ENCODE measurements at places on chromosomes 1 and 21.

DNA sequence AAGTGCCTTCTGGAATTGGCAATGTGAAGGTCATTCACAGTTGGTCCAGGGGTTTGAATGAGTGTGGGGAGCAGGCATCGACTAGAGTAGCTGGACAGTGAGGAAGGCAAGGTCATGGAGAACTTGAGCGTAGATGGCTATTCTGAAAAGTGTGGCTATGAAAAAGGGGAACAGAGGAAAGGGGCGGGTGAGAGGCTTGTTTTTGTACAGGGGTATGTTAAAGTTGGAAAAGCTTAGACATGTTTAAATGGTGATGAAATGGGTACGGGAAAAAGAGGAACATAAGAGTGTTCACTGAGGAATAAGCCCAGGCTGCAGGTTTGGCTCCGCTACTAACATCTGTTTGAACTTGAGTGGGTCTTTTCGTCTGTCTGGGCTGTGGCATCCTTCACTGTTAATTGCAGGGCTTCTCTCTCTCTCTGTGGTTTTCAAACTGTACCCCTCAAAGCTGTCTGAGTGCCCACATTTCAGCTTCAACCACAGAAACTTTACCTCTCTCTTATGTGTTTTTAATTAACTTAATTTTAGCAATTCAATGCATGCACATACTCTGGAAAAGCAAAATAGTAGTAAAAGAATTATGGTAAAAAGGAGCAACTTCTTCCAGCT is 70.8 kb upstream of the COA6 start:
- DNase-seq: no peak

- DNase-seq: no peak
Observed at GRCh38 chr1:218948446-218948845, 225.2 kb upstream of the LYPLAL1 start.

DNA sequence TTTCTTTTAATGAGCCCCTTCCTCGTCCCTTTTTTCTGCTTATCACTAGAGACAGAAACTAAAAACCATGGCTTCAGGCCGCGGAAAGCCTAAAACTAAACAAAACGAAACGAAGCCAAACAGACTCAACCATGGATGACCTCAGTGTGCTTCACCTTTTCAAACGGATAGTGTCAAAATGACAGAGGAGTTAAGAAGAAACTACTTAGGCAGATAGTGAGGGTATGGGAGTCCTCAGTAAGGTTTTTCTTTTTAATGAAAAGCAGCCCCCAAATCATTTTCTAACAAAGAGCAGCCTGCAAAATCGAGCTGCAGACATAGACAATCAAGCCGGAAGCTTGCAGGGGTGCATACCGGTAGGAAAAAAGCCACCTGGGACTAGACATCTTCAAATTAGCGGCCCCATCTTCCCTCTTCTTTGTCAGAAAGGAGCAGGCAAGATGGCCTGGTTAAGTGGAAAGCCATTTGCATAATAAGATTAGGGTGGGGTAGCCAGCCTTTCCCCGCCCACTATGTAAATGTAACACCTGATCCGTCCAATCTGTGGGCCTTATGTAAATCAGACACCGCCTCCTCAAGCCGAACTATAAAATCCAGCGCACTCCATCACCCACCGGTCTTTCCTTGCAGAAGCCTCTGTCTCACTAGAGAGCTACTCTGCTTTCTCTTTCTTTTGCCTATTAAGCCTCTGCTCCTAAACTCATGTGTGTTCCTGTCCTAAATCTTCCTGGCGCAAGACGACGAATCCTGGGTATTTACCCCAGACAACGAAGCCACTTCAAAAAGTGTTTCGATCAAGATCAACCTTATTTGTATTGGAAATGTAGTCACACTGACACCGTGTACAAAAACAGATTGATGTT is 6.2 kb upstream of the ERO1B start:
- DNase-seq: no peak

DNA sequence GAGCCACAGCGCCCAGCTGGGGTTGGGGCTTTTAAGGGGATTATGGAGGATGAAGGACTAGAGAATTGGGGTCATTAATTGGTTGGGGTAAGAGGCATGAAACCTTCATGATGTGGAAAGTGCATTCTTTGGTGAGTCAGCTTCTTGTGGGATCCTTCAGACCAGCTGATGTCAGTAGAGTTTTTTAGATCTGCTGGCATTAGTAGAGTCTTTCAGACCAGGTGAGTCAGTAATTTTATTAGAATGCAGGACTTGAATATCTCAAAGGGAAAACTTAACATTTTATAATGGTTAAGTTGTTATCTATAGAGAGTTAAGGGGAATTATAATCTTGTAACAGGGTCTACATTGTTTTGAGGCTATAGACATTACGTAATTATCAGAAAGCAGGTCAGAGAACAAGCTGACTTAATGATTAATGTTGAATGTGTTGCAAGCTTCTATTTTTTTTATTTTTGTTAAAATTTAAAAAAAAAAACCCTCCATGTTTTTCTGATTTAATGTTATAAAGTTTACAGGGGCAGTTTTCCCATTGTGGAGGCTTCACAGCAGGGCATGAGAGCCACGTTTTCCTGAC is 160.9 kb upstream of the FMN2 start:
- DNase-seq: no peak
